HT1080 (cell line): ENCODE measurements at places on chromosomes 3 and 15.

GRCh38 chr15:98233873-98234272, 273.4 kb downstream of the ARRDC4 start:
- no peak for DNase-seq

DNA sequence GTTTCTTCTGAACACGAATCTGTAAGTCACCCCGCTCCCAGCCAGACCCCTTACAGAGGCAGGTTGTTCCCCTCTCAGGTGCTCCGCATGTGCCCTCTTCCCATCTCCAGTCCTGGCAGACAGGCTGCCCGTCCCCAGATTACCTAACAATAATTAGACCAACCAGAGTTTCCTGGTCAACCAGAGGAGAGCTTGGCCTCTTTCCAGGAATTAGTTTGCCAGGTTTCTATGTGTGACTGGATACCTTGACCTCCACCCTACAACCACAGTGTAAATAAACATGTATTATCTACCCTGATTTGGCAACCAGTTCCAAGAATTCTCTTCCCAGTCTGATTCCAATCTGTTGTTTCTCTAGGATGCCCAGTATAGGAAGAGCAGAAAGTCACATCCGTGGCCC, 178.0 kb upstream of the UMPS start:
- peak; percentile 62 for DNase-seq

- DNase-seq = no peak
Measured at GRCh38 chr3:134074790-134075567, 45.3 kb upstream of the SLCO2A1 start.

- no peak for DNase-seq
Measured at GRCh38 chr3:23767546-23767945, 38.2 kb upstream of the UBE2E1 start.

- DNase-seq = no peak
Measured at GRCh38 chr3:172752651-172753050, 2.1 kb downstream of the ECT2 start.

GRCh38 chr15:64870353-64870752, 28.6 kb downstream of the PLEKHO2 start:
- DNase-seq = no peak

DNA sequence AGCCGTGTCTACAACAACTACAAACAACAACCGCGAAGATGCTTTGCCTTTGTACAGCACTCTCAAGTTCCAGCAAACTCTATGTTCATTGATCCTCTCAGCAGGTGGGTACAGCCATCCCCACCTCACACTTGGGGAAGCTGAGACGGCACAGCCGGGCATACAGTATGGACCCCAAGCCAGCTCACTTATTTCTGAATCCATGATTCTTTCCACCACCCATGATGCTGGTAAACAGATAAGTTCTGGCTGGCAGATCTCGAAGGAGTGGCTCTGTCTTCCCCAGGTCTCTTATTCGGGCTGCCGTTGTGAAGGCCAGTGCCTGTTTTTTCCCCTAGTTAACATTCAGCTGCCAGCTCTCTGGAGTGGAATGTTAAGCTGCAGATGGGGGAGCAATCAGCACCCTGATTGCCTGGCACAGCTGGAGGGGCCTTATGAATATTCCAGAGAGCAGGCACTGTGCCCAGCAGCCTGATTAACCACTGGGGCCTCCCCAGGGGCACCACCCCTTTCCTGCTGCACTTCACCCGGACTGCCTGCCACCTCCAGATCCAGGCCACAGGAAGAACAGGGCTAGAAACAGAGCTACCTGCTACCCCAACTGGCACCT, 73.2 kb downstream of the CORO2B start:
- DNase-seq = no peak

- no peak for DNase-seq
Measured at GRCh38 chr3:115671761-115672455, 48.6 kb downstream of the GAP43 start.

- peak; percentile 44 for DNase-seq
Measured at GRCh38 chr3:170506556-170506955, 79.3 kb downstream of the SLC7A14 start.

DNA sequence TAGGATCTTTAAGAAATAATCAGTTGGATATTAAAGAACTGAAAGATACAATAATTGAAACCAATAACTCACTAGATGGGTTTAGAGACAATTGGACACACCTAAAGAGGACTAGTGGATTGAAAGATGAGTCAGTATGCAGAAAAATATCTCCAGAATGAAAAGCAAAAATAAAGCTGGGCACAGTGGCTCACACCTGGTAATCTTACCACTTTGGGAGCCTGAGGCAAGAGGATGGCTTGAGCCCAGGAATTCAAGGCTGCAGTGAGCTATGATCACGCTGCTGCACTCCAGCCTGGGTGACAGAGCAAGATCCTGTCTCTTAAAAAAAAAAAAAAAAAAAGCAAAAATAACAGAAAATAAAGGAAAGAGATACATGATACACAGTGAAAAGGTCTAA, 37.4 kb upstream of the CCDC174 start:
- no peak for DNase-seq

DNA sequence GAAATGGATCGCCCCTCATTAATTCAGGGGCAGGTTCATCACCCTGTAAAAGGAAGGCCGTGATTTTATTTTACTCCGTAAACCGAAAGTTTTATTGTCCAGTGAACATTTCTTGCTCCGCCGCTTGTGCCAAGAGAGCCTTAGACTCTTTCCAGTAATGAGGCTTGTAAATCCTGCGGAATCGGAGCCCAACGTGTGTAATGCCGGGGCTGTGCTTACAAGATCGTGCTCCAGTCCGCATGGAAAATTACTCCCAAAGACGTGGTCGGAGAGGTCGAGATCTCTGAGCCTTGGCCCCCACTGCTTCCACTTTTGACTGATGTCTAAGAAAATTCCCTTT, 649 bp upstream of the PLOD2 start:
- no peak for DNase-seq

DNA sequence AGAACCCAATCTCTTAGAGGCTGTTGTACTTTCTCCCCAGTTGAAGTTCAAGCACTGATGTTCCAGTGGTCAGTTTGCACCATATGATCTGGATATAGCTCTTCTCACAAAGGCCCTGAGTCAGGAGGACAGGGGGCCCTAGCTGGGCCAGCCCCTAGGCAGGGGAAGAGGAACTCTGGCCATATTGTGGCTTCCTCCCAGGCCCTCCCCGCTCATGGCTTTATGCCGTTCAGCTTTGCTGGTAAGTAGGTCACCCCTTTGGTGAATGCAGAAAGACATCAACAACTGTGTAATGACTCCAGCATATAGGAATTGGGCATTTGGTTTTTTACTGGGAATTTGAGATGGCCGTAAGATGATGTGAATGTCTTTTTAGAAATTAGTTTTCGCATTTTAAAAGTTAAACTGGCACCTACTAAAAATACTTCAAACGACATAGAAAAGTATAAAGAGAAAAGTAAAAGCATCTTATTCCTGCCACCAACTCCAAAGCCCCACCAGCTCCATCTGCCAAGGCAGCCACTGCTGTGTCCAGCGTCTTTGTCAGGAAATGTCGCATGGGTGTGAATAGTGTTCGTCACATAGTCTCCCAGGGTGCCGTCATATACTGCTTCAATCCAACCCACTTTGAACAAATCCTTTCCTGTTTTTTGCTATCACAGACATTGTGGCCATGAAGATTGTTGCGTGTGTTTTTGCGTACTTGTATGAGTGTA, 25.3 kb downstream of the CCR9 start:
- DNase-seq = no peak

DNA sequence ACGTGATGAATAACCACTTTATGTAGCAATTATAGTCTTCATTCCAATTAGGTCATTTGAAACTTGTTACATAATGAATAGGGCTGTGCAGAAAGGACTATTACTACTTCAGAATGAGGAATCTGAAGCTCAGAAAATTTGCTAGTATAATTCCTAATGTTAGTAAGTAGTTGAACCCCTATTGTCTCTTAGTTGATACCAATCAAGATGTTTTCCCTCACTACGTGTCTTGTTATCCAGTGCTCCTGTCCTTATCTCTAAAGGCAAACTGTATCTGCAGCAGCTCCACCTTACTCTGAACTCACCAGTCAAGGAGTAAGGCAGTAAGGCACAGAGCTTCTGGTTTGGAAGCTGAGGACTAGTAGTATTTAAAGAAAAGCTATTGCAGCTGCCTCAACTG, 32.0 kb downstream of the RAB11A start:
- DNase-seq = no peak

GRCh38 chr15:57090496-57090859, 172.0 kb downstream of the TCF12 start:
- DNase-seq = no peak

- peak; percentile 65 for DNase-seq
Measured at GRCh38 chr15:36501063-36501678, 78.3 kb upstream of the CDIN1 start.

- no peak for DNase-seq
Measured at GRCh38 chr15:74129586-74130154, 716 bp upstream of the ISLR2 start.

DNA sequence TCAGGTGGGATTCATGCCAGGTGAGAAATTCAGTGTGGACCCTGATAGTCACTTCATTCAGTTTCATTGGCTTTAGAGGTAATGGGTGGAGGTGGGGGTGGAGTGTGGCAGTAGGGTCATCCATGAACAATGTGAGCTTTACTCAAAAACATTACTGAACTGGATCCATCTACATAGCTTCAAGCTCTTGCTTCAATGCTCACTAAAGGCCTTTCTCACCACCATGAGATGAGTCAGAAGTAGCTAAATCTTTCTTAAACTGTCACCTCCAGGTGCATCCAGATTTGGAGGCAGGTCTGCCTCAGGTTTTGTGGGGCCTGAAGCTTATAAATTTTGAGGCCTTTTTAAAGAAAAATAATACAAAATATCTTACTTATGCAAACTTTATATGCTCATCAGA, 363.6 kb downstream of the CHST2 start:
- no peak for DNase-seq

DNA sequence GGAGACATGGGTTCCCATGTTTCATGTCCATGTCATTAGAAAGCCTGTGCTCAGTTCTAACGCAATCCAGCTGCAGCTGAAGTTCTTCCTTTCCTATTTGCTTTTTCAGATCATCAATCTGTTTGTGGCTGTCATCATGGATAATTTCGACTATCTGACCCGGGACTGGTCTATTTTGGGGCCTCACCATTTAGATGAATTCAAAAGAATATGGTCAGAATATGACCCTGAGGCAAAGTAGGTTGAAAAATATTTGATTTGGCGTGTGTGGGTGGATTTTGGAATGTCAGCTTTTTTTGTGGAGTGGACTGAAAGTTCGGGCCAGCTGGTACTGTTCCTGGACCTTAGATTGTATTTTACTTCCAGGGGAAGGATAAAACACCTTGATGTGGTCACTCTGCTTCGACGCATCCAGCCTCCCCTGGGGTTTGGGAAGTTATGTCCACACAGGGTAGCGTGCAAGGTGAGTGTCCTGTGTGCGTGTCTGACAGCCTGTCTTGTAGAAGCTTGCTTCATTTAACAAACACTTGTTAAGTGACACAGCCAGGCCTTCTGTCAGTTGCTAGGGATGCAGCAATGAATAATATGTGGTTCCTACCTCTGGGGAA, 69.6 kb downstream of the CHDH start:
- DNase-seq = no peak

GRCh38 chr15:29143909-29144635, 125.5 kb downstream of the NSMCE3 start:
- DNase-seq = peak; percentile 82

- DNase-seq = peak; percentile 17
Measured at GRCh38 chr3:32577581-32578556, 7.2 kb upstream of the DYNC1LI1 start.

DNA sequence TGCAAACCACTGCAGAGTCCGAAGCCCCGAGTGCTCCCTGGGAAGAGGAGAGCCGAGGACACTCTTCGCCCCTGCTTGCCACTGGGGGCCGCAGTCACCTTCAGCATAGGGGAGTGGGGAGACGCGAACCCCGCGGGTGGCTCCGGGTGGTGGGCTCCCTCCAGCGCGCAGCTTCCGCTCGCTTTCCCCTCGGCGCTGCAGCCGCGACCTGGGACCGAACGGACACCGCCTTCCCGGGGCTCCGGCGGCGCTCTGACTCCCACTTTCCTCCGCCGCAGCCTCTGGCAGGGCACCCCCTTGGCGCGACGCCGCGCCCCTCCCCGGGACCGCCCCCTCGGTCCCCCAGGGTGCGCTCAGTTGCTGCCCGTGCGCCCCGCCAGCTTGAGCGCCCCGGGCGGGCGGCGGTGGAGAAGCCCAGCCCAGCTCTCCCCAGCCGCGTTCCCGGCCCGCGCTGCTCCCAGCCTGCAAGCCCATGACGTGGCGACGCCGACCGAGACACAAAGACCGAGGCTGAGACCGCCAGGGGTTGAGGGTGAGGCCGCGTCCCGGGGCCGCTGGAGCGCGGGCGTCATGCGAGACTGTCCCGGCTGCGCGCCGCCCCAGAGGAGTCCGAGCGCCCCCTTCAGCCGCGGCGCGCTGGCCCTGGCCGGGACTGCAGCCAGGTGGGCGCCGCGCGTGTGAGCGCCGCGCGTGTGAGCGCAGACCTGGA, at the start of gene MINAR1:
Gene MINAR1 (plus strand): TSS at position 701 of the 709 bp plus-strand sequence. CDS start 23,812 bp downstream, outside the sequence.
- no peak for DNase-seq

DNA sequence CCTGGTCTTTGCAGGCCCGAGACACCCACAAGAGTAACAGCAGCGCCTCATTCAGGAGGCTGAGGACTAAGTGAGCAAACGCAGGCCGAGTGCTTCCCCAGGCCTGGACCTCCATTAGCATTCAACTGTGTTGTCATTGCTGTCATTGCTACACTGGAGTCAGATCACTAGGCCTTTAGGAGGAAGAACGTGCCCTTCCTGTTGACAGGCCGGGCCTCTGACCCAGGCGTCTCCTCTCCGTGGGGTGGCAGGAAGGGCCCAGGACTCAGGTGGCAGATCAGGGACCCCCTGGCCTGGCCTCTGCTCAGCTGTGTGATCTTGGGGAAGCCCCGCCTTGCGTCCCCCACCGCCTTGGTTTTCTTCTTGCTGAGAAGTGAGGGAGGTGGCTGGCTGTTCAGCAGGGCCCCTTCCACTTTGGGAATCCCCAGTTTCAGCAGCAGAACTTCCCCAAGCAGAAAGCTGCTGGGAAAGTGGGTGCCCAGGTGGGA, 19.1 kb downstream of the ZDHHC19 start:
- no peak for DNase-seq

DNA sequence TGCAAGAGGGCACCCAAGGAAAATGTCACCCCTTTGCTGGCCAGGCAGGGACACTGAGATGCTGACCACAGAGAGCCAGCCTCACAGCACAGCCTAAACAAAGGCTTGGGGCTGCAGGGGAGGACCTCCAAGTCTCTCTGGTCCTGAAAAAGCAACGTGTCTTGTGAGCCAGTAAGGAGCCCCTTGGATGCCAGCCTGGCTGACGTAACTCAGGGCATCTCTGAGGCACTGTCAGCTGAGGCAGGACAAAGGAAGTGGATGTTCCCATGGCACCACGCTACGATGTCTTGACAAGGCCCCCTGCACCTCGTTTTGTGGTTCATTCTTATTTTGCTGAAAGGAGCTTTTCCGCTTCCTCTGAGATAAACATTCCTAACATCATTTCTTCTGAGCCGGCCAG, 160.7 kb downstream of the OR4M2 start:
- DNase-seq = no peak
